ENCODE measurements at places on chromosomes 1 and 21.

GRCh38 chr1:178714453-178714852, 10.6 kb upstream of the RALGPS2 start:
- DNase-seq: no peak

DNA sequence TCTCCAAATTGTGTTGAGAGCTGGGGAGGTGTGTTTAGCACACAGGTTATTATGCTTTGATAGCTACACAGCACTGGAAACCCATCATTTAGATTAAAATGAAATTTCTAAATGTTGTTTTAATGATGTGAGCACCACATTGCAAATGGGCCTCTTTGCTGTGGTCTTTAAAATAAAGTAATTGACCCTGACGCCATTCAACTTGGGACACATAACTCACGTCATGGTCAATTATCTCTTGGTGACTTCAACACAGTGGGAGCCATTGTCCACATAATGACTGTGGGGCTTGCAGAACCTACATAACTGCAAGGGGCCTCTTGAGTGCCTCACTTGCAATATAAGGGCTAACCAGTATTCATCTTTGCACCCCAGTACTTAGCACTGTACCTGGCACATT, 280.4 kb downstream of the HLX start:
- no peak for DNase-seq

DNA sequence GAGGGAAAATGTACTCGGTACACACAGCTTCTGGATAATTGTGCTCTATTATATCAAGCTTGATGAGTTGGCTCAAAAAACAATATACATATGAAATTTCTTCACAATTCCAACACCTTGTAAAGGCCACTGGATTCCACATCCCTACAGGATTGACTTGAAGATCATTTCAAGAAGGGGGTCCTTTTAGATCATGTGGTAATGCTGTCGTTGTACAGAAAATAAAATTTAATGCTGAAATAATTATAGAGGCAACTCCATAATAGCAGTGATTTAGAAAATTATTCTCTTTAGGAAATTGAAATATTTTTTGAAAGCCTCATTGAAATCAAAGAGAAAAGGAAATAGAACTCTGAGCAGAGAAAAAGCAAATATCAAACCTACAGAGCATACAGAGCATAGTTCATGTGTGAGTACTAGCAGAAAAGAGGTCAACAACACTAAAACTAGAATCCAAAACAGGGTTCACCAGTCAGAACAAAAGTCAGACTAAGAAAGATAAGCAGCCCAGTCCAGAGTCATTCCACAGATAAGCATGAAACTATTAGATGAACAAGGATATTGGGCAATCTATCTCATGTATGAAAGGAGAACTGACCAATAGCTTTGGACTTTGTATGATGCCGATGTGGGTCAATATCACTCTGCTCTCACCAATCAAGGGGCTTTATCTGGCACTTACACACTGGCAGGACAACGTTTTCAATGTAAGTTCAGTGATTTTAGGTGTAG, 79.5 kb upstream of the PALMD start:
- DNase-seq: no peak

DNA sequence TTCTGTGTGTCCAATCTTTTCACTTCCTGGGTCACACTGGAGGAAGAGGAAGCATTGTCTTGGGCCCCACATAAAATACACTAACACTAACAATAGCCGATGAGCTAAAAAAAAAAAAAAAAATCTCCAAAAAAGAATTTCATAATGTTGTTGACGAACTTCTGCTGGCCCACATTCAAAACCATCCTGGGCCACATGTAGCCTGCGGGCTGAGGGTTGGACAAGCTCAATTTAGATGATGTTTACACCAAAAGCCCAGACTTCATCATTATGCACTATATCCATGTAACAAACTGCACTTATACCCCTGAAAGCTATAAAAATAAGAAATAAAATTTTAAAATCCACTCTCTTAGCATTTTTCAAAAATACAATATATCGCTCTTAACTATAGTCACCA, 187.8 kb upstream of the PTBP2 start:
- DNase-seq: peak; percentile 76

GRCh38 chr1:181312946-181313345, 170.4 kb upstream of the CACNA1E start:
- no peak for DNase-seq

DNA sequence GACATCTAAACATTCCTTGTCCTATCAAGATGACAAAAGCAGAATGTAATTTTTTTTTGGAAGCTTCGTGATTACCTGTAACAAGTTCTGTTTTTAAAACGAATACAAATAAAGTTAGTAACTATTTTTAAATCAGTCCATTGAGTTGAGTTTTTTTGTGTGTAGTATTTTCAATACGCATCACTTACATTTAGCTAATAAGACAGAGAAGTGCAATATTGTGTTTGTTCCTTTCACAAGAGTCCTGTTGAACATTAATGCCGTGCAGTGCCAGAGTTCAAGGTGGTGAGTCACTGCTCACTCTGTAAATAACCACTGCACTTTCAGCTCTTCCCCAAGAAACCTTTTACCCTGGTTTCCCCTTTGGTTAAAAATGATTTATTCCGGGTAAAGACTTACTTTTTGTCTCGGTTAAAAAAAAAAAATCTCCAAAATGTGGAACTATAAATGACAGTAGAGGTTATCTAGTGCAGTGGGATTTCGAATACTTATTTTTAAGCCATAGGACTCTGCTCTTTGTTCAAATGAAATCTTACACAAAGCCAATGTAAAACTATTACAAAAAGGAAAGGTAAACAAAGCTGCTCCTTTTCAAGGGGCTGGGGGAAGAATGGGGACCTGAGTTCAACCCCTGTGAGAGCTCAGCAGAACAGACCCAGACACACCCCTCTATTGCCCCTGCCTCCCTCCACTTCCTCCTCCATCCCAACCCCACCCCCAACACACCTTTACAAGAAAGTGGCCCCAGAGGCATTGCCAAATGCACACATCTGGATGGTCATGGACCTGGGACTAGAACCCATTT, 14.8 kb upstream of the NCMAP start:
- peak; percentile 57 for DNase-seq

DNA sequence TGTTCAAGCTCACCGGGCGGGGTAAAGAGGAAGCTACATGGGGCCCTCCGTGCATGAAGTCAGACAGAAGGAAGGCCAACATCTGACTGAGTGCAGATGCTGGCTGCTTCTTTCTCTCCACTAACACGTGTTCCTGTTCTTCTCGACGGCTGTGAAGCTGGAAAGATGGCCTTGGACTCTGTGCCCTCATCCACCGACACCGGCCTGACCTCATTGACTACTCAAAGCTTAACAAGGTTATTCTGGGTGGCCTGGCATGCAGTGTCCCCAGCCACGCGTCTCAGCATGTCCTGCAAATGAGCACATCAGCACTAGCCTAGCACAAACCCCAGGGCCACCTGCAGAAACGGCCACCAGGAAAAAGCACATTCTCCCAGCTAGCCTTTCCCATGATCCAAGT, 41.2 kb downstream of the ACTN2 start:
- no peak for DNase-seq

DNA sequence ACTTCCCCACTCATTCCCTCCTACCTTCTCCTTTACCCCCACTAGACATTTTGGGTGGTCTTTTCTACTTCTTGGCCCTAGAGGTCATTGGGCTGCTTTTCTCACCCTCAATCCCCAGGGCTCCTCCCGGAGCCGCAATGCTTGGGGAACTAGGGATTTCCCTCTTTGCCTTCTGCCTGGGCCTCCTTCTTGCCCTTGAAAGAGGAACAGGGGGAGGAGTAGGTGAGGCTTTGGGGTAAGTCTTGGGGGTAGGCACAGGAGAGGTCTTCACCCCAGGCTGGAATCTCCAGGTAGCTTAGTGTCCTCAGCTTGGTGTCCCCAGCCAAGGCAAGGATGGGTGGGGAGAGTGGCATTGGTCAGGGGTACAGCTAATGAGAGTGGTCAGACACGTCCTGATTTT, 56.2 kb upstream of the EPS8L3 start:
- no peak for DNase-seq

DNA sequence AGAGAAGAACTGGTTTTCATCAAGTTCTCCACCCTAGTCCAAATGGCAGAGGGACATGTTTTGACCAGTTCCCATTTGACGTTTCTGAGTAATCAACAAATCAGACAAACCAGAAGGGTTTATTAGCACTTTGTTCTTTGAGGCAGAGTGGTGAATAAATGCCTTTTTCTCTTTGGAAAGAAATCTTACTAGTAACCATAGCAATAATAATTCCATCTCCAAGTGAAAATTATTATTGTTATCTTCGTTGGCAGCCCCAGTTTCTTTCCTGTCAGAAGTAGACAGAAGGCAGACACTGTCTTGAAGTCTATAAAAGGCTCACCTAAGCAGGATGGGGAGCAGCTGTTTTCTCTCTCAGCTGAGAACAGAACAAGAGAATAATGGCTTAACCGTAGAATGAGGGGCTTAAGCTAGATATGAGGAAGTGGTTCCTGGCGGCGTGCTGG, 391.6 kb downstream of the PBX1 start:
- DNase-seq: no peak

GRCh38 chr1:211332036-211332616, 5.5 kb downstream of the TRAF5 start:
- no peak for DNase-seq

DNA sequence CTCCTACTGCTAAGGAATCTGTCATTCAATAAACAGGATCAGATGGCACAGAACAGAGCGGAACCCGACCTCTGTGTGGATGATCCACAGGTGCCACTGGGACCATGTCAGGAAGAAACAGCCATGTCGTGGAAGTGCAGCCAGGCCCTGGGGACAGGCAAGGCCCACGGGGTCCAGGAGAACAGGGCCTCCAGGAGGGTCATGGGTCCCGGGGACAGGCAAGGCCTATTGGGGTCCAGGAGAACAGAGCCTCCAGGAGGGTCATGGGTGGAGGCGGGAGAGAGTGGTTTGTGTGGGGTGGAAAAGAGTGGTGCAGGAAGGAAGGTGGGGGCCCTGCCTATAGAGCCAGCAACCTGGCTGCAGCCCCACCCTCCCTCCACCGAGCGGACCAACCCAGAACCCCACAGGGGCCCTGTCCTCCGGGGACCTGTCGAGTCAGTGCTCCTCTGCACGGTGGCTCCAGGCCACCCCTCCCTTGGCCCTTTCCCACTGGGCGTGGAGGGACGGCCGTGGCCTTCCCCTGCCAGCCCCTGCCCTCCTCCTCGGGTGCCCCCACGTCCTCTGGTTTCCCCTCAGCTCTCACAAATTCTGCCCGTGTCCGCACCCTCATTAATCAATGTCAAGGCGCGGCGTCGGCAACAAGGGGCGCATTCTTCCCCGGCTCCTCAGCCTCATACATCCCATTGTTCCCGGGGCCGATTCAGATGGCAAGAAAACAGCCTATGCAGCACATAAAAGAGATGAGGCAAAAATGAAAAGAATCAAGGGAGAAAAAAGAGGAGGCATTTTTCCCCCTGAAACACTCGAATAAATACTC, 146.4 kb downstream of the PRDM16 start:
- no peak for DNase-seq

- no peak for DNase-seq
These were observed 32.3 kb upstream of the CNIH3 start for GRCh38 chr1:224583774-224584173.

GRCh38 chr1:113434081-113434873, 44.0 kb downstream of the MAGI3 start:
- no peak for DNase-seq

DNA sequence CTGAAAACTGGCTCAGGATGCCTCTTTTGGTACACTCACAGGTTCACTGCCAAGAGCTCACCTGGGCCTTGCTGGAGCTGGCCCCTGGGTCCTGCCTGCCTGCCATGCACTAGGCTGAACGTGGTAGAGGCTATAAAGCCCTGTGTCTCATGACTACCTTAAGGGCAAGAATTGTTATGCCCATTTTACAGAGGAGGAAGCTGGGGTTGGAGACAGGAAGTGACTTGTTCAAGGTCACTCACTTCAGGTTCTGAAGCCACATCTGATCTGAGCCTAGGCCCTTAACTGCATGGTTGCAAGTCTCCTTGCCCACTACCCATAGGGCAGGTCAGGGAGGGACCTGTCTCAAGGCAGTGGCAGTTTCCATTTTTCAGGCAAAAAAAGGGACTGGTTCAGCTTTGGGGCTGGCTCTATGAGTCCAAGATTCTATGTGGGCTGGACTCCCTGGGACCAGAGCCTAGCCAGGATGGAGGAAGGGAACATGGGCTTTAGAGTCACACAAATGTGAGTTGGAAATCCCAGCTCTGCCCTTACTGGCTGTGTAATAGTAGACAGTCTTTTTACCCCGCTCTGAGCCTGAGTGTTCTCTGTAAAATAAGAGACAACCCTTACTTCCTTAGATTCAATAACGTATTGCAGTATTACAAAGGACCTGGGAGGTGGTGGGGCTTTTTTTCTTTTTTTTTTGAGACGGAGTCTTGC, 7.8 kb downstream of the STK40 start:
- no peak for DNase-seq

DNA sequence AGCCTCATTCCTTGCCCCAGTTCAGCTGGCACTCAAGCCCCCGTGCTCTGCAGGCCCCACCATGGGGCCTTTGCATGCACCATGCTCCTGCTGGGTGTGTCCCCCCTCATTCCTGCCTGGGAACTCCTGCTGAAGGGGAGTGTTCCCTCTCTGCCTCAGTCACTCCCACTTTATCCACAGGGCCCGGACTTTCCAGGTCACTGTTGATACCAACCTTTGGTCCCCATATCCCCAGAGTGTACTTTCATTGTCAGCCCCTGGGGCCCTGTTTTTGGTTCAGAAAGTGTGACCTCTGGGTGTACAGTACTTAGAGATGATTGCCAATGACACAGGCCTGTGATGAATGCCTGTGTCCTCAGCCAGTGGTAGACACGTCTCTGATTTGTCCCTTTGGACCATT, 2.9 kb downstream of the TTC22 start:
- no peak for DNase-seq

DNA sequence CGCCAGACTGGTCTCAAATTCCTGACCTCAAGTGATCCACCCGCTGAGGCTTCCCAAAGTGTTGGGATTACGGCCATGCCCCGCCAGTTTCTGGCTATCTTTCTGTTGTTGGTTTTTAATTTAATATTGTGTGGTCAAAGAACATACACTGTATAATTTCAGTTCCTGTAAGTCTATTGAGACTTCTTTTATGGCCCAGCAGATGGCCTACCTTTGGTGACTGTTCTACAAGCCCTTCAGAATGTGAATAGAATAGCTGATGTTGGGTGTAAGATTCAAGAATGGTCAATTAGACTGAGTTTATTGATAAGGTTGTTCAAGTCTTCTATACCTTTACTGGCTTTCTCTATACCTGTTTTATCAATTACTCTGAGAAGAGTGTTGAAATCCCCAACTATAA, 10.7 kb downstream of the HES2 start:
- no peak for DNase-seq

DNA sequence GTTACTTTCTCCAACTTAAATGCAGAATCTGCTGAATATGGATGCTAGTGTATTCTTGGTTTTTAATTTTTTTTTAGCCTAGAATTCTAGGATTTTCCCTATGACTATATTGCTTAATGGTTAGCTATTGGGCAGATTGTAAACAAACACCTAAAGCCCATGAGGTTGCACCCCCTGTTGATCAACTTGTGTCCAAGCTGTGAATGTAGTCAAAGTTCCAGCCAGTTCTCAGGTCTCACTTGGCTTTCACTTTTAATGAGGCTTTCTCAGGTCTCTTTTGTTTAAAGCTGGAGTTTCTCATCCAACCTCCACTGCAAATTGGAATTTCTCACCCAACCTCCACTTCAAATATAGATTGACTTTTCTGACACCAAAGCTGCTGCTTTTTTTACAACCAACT, 35.9 kb downstream of the FCER1A start:
- no peak for DNase-seq

Measured in fibroblast of gingiva (primary cell).